ENCODE measurements at places on chromosomes 2 and 18.

DNA sequence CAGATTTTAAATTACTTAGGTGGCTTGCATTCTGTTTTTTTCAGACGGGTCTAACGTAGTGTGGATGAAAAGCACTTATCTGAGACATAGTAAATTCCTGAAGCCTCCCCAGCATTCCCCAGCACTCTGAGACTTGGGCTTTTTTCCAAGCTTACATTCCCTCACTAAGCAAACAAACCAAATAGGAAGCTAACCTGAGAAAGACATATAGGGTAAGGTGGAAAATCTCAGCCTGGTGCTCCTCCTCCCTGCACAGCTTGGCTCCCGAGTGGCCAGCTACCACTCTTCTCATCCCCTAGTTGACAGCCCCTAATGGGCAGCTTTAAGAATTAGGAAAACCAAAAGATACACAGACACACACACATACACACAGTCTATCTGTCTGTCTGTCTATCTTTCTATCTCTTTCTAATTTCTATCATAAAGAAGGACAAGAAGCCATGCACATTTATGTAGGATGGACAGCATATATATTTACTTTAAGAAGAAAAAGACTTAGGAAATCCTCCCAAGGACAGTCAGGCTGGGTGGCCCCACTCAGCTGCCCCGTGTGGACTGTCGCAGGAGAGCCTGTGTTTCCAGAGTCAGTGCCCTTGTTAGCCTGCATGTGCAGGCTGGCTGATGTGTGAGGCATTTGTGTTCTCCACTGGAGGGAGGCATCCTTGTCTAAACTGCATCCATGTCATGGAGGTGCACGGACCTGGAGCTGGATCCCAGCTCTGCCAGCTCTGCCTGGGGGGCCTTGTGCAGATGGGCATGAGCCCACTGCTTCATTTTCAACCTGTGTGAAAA, 8.2 kb downstream of the CNNM3 start:
- DNase-seq, result no peak

GRCh38 chr2:110215566-110216158, 3.3 kb upstream of the MTLN start:
- DNase-seq, result no peak

- DNase-seq, result no peak
Observed at GRCh38 chr2:223469270-223470046, 132.7 kb downstream of the SCG2 start.

DNA sequence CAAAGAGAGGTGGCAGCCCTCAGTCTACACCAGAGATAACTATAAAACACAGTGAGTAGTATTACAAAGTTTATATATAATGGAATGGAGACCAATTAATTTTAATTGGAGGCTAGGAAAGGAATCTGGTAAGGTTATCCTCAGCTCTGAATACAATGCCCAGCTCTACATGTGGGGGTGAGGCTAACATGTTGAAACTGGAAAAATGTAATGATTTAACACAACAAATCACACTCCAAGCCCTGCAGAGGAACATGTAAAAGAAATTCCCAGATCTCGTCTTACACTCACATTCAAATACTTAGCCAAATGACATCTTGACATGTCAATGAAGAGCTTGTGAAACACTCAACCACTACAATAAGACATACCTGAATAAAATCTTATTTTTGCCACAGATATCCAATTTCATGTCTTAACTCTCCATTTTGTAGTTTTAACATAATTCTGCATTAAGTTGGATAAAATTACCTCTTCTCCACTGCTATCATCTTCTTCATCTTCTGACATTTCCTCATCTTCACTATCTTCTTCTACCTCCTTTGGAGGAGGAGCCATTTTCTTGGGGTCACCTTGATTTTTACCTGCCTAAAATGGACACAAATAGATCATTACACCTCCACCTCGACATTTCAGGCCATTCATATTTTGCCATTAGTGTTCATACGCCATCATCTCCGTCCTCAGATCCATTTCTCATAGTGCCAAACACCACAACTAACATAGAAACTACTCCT, 1.4 kb downstream of the NCL start:
- DNase-seq, result no peak

GRCh38 chr18:413233-413632, 87.3 kb downstream of the COLEC12 start:
- DNase-seq, result no peak
